Left ventricle myocardium inferior (tissue), 1 donor: ENCODE measurements at places on chromosomes 11 and 22. TPM values are rescaled to one million over a fixed set of nuclear protein-coding genes. Genes with fewer than 3 reads are reported as not detected.

Gene TBX10
- total RNA-seq = 0.14 TPM

Gene SCARF2
- total RNA-seq = 3.1 TPM

Gene DSCAML1
- total RNA-seq = 0.19 TPM

Gene DYNC2H1
- total RNA-seq = 5.4 TPM

Gene ARRB1
- total RNA-seq = 25.9 TPM
